Vagina (tissue), 2 donors: ENCODE measurements at places on chromosomes 2 and 18. TPM values are rescaled to one million over a fixed set of nuclear protein-coding genes. Genes with fewer than 3 reads are reported as not detected.

- DNase-seq, result no peak
Observed at GRCh38 chr18:3832025-3832638, 382.2 kb downstream of the TGIF1 start.

DNA sequence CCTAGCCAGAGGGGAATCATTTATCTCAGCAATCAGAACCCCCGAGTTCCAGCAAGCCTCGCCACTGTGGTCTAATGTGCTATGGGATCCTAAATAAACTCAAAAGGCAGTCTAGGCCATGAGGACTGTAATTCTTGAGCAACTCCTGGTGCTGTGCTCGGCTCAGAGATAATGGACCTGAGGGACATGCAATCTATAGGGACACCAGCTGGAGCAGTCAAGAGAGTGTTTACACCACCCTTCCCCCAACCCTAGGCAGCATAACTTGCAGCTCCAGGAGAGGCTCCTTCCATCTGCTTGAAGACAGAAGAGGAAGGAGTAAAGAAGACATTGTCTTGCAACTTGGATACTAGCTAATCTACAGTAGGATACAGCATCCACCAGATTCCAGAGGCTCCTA is 225.5 kb upstream of the KLHL14 start:
- DNase-seq, result no peak

- DNase-seq, result no peak
Observed at GRCh38 chr2:159229476-159230144, 56.9 kb downstream of the WDSUB1 start.

- no peak for DNase-seq
Observed at GRCh38 chr18:43482136-43482535, 204.8 kb upstream of the SYT4 start.

DNA sequence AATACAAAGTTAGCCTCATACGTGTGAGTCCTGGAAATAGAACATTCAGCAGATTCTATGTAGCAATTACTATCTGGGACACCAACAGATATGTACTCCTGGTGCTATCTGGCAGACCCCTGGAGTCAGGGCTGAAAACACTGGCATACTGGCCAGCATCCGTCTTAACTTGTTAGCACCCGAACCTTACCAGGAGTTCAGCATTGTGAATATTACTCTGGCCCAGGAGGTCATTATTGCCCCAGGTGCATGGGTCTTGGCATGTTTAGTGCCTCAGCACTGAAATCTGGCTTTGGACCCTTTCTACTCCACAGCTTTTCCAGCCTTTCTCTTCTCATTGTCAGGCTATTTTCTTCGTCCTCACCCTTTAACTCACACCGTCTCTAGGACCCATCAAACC is 11.9 kb upstream of the NDUFV2 start:
- no peak for DNase-seq

The PKP4 gene
- total RNA-seq, result 71.5 TPM
